Activated naive CD4-positive, alpha-beta T cell treated with anti-CD3 and anti-CD28 coated beads, Interleukin-2, amount 50 U/mL, for 16 hours (primary cell): ENCODE measurements at places on chromosomes 1 and 21.

GRCh38 chr1:154553056-154554030, 5.1 kb downstream of the UBE2Q1 start:
- no peak for DNase-seq

GRCh38 chr1:6271554-6271953, 10.7 kb upstream of the GPR153 start:
- DNase-seq = no peak

- peak; percentile 63 for DNase-seq
Measured at GRCh38 chr1:66445492-66446181, 88.3 kb upstream of the SGIP1 start.

DNA sequence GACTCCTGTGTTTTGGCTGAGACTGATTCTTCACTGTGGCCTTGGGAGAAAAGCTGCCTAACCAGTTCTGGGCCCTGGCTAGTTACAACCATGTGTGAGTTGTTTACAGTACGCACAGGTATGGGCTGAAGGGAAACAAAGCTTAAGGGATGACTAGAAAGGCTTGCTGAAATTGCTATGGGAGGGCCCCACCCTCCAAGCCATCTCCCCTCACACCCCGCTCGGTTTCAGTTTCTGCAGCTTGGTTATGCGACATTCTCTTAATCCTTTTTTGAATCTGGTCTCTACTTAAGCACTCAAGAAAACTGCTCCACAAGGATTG, 43.1 kb downstream of the PBX1 start:
- DNase-seq = no peak

DNA sequence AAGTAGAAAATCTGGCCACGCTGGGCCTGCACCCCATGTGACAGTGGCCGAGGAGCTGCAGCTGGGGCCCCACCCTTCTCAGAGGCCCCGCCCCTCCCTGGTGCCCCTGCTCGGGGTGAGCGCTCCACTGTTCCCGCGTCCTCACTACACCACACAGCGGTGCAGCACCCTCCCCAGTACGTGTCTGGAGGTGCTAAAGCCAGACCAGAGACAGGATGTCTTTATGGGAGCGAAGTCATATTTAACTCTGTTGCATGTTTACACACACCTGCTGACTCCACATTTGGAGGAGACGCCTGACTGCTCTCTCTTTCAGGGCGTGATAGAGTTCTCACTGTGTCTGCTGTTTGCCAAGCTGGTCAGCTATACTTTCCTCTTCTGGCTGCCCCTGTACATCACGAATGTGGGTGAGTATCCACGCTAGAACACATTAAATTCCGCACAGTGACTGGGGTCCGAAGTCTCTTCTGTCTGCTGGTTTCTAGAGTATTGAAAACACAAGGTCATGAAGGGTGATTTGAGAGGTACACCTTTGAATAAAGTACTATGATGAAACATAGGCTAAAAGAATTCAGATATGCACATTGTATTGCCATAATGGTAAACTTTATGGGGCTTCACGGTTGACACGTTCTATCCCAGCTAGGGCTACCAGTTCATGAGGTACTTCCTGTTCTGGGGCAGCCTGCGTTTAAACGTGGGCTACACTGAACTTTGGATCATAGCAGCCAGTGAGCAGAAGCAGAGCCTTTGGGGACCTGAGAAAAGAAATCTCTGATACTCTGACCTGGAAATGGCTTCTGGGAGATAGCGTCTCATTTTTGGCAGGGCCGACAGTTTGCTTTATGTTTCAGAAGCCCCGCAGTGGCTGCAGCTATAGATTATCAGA, 48.4 kb downstream of the SLC37A1 start:
- DNase-seq = no peak

GRCh38 chr1:232894436-232894835, 56.0 kb upstream of the NTPCR start:
- DNase-seq = no peak

DNA sequence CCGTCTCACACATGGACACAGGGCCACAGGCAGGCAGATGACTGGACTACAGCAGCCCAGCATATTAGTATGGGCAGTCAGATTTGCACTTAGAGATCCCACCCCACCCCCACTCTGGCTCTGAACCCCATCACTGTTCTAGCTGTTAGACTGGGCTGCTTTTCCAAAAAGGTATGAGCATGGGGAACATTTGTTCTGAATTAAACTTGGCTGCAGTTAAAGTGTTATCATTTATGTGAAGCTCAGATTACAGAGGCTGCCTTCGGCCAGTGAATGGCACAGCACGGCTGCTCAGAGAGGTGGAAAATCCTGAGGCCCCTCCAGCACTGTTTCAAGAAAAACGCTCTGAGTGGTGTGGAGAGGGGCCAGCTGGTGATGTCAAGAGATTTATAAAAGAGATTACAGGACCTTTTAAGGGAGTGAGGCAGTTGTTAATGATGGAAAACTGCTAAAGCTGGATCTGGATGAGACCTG, 6.9 kb upstream of the NOS1AP start:
- DNase-seq = no peak

- no peak for DNase-seq
Measured at GRCh38 chr1:164659621-164660411, 100.8 kb downstream of the PBX1 start.

DNA sequence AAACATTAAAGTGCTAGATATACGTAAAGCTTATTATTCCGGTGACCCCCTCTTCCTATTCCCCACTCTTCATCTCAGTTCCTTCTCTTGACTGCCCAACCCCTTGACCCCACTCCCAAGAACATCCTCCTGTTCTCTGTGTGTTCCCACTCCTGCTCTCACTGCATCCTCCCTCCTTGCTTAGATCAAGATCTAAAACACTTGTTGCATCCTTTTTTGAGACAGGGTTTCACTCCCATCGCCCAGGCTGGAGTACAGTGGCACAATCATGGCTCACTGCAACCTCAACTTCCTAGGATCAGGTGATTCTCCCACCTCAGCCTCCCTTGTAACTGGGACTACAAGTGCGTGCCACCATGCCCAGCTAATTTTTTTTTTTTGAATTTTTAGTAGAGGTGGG, 13.5 kb downstream of the ATP2B4 start:
- no peak for DNase-seq
